ENCODE measurements at places on chromosomes 5 and 9. TPM values are rescaled to one million over a fixed set of nuclear protein-coding genes. Genes with fewer than 3 reads are reported as not detected.

DNA sequence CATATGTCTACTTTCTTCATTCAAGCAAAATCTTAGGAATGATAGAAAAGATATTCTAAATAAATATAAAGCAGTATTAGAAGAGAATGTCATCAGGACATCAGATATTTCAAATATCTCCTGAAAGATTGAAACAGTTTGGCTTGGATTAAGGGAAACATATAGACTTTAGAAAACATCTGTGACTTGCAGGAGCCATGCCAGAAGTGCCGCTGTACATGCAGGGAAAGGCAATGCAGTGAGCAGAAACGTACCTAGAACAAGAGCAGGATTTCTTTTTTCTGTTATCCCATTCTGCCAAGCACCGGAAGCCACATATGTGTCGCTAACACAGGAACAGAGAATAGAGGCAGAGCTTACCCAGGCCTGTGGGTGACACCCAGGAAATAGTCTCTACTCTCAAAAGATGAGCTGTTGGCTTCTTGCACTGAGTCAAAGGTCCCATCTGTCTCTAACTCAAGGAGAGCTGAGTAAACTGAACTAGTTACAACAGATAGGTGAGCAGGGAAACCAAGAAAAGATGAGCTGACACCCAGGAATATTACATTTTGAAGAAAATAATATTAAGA is 5.8 kb downstream of the ADAMTS19 start:
- DNase-seq, result no peak

GRCh38 chr5:154986151-154986550 is 27.4 kb upstream of the KIF4B start:
- no peak for DNase-seq

DNA sequence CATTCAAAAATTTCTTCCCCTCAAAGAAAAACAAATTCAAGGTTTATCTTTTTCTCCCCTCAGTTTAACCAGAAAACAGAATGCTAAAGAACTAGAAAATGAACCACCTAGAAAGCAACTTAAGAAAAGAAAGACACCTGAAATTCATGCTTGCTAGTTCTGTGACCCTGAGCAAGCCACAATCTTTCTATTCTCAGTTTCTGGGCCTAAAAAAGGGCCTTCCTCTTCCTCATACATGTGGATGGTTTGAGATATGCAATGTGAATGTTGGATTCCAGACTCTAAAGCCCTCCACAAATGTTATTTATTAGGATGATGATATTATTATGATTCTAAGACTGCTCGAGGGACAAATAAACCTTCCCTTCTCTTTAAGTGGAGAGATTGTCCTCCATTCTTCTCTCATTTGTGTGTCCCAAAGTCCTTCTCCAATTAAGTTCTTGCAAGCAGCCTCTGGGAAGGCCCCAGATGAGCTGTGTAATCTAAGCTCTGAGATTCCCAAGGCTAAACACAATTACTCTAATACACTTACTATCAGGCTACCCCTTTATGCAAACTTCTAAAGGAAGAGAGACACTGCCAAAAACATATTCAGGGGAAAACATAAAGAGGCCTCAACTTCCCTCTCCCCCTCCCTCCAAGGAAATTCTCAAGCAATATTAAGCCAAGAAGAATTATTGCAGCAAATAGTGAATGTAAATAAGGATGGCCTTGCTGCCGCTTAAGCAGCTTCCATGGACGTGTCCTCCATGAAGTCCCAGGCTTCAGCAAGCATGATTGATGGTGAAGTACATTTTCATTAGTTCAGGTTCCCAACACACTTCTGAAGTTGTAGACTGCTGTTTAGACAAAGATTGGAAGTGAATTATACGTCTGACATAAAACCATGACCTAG is 80.2 kb downstream of the PRKACG start:
- no peak for DNase-seq

- no peak for DNase-seq
Measured at GRCh38 chr9:33686942-33687341, 108.4 kb upstream of the PRSS3 start.

DNA sequence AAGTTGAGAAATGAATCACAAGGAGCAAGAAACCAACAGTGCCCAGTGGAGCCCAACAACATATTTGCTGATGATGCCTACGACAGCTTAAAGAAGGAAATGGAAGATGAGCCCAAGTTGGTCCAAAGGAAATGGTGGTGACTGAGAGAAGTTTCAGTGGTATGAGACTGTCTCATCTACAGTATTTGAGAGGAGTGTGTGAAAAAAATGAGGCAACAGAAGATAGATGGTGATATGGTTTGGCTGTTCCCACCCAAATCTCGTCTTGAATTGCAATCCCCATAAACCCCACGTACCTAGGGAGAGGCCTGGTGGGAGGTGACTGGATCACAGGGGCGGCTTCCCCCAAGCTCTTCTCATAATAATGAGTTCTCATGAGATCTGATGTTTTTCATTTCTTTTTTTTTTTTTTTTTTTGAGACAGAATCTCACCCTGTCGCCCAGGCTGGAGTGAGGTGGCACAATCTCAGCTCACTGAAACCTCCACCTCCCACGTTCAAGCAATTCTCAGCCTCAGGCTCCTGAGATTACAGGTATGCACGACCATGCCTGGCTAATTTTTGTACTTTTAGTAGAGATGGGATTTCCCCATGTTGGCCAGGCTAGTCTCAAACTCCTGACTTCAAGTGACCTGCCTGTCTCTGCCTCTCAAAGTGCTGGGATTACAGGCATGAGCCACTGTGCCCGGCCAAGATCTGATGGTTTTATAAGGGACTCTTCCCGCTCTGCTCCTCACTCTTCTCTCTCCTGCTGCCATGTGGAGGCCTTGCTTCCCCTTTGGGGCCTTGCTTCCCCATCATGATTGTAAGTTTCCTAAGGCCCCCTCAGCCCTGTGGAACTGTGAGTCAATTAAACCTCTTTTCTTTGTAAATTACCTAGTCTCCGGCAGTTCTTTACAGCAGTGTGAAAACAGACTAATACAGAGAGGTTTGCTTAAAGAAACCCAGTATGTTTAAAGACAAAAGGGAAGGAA is 30.2 kb downstream of the EFCAB9 start:
- DNase-seq, result no peak

DNA sequence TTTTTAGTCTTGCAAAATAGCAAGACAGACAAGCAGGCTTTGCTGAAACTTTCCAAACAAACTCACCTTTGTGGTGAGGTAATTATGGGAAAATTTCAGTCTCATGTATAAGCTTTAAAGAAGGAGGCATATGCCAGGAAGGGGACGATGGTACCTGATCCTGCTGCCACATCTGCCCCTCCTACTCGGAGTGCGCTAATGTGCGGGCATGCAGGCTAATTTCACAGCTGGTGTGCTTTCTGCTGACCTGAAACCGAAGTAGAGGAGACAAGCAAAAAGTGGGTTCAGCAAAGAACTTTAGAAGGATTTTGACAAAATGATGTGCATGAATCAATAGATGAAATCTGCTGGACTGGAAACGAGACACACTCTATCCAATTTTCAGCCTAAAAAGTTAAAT is 117.1 kb upstream of the IRX4 start:
- no peak for DNase-seq

DNA sequence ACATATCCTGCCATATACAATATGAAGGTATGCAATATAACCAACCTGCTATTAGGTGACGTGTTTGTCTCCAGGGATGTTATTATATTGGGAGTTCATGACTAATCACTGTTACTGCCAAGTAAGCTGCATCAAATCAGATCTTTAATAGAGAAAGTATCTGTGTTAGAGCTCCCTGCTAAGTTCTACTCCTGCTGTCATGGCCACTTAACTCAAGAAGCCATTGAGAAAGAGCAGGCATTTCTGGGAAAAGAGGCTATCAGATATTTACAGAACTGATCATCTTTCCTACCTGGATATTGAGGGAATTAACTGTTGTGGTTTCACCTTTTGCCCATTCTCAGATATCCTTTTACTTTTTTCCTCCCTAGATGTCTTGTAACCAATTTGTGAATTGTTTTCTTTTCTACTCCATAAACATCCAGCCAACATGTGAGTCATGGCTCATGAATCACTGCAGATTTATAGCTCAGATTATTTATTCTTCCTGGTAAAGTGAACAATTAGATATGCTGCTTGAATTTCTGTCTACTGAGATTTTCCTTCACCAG is 634.8 kb upstream of the FAM174A start:
- DNase-seq, result no peak

The BSPRY gene
- total RNA-seq, result 6.1 TPM

DNA sequence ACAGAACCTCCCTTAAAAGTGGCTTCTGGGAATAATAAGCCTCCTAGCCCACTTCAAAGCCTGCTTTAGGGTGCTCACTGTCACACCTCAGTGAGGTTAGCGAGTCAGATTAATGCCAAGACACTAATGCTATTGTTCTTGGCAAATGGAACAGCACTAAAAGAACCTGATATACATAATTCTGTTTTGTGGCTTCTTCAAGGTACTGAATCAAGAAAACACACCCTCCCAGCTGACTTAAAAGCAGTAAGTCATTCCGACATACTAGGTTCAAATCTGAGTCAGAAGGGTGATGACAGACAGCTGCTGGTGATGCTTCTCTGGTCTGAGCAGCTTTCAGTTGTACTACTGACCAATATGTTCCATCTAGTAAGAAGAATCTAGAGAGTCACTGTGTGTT is 121.6 kb downstream of the OXCT1 start:
- no peak for DNase-seq

The TGFBI gene
- total RNA-seq, result 401 TPM
